NCI-H1092 treated with DMSO at 0.1 percent for 48 hours (cell line): ENCODE measurements at places on chromosomes 3 and 15.

- peak; percentile 42 for DNase-seq
These were observed 2.0 kb upstream of the HYAL2 start for GRCh38 chr3:50324351-50325112.

DNA sequence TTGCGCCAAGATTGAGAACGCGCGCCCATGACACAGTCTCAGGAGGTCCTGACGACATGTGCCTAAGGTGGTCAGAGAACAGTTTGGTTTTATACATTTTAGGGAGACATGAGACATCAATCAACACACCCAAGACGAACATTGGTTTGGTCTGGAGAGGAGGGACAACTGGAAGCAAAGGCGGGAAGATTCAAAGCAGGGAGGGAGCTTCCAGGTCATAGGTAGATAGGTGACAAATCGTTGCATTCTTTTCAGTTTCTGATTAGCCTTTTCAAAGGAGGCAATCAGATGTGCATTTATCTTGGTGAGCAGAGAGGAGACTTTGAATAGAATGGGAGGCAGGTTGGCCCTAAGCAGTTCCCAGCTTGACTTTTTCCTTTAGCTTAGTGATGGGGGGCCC lies 828.4 kb upstream of the DPPA4 start:
- DNase-seq: no peak

- no peak for DNase-seq
These were observed 35.1 kb downstream of the HMG20A start for GRCh38 chr15:77455696-77456321.

DNA sequence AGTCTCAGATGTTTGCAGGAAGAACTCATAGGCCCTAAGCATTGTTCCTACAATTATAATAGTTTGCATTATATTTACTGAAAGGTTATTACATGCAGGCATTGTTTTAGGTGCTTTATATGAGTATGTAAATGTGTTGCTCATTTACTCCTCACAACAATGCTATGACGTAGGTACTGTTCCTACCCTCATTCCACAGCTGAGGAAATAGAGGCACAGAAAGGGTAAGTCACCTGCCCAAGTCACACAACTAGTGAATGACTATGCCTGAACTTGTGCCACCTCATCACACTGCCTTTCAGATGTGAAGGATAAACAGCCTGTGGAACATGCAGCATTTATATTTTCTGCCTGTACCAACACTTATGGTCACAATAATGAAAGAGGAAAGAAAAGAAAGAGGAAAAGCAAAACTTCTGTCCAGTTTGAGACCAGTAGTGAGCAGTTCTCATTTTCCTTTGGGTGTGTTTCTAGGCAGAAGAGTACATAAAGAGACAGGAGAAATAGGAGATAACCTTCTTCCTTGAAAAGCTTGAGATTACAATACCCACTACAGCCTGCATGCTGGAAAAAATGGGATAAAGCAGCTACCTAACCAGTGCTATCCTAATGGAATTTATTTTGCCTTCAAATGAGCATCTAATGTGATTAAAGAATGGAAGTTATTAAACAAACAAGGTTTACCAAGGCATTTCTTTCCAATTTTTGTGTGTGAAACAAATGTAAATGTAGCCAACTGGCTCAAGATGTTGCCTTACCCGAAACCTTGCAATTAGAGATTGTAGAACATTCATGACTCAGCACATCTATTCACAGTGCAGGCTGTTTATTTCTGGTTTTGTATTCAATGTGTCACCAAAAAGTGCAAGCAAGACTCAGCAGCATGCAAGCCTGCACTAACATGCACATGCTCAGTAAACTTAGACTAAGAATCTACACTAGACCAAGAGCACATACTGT lies 20.5 kb upstream of the ENTPD3 start:
- DNase-seq: no peak

GRCh38 chr15:39273717-39274411 lies 307.0 kb upstream of the THBS1 start:
- peak; percentile 73 for DNase-seq

DNA sequence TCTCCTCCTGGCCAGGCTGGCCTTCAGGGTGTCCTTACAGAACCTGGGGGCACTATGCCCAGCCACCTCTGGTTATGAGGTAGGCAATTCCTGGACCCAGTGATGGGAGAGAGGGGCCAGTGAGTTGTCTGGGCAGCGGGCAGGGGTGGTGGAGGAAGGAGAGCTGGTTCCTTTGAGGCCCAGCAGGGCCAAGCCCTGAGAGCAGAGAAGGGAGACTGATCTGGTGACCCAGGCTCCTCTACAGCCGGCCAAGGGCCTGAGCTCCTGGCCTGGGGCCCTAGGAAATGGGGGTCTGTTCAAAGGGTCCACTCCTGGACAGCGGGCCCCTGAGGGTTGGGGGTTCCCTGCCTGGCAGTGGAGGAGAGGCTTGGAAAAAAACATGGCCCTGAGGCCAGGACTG lies 7.9 kb downstream of the SLC38A3 start:
- DNase-seq: no peak

DNA sequence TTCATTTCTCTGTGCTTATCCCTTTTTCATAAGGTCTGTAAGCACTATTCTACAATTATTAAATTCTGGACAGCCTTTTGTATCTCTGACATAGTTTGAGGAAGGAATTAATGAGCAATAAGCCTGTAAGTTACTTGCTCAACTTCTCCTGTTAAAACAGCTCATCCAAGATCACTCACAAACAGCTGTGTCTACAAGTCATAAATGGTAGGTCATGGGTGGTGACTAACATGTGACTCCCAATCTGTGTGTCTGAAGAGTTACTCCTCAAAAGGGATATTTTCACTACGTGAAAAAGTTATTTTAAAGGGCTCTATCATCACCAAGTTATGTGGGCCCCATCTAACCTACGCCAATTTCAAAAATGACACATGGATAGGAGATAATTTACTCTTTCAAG lies 145.2 kb upstream of the CBLB start:
- no peak for DNase-seq
